ENCODE measurements at places on chromosomes 13 and 19.

- no peak for DNase-seq
These were observed 207.2 kb upstream of the PCDH17 start for GRCh38 chr13:57424379-57424778.

DNA sequence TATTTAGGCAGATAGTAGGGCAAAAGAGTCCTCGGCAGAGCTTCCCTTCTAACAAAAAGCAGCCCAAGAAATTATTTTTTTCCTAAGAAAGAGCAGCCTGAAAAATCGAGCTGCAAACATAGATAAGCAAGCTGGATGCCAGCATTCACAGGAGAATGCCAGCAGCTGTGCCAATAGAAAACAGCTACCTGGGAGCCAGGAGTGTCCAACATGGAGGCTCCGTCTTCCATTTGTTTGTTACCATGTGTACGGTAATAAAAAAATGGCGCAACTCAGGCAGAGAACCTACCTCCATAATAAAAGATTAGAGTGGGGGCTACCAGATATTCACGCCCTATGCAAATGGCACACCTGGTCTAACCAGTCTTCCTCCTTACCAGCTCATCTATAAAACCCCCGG, 77.6 kb upstream of the IPO5 start:
- no peak for DNase-seq

DNA sequence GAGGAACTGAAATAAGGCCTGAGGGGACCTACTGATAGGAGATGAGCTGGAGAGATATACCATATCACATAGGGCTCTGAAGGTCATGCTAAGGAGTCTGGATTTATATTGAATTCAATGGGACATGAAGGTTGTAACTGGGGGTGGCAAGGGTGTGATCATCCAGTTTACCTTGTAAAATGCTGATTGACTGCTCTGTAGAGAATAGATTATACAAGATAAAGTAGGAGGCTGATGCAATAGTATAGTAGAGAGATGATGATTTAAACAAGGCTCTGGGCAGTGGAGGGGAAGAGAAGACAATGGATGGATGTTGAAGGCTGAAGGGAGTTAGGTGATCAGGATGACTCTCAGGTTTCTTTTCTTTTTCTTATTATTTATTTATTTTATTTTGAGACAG, 18.0 kb upstream of the PAN3 start:
- DNase-seq, result no peak

DNA sequence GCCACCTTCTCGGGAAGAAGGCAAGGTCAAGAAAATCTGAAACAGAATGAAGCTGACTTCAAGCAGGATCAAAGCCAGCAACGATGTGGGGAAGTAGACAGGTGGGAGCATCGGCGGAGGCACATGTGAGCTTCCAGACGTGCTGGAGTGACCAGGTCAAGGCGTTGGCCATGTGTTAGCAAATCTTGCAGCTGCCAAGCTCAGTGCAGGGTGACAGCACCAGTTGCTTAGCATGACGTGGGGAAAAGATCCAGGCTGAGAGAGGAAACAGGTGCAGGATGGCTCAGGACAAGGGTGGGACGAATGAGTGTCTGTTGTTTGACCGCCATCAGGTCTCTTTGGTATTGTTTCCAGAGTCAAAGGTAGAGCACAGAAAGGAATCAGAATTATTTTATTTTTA, 92.3 kb downstream of the TNFSF13B start:
- DNase-seq, result no peak

- DNase-seq, result no peak
These were observed 16.6 kb downstream of the RASA3 start for GRCh38 chr13:114115796-114116195.

GRCh38 chr19:45578861-45579260, 5.7 kb downstream of the OPA3 start:
- no peak for DNase-seq

GRCh38 chr13:35256459-35257148, 219.9 kb downstream of the MAB21L1 start:
- no peak for DNase-seq

- DNase-seq, result no peak
These were observed 4.0 kb upstream of the SNRNP70 start for GRCh38 chr19:49081273-49081672.

- no peak for DNase-seq
These were observed 1.1 kb upstream of the ZNF444 start for GRCh38 chr19:56139847-56140582.

DNA sequence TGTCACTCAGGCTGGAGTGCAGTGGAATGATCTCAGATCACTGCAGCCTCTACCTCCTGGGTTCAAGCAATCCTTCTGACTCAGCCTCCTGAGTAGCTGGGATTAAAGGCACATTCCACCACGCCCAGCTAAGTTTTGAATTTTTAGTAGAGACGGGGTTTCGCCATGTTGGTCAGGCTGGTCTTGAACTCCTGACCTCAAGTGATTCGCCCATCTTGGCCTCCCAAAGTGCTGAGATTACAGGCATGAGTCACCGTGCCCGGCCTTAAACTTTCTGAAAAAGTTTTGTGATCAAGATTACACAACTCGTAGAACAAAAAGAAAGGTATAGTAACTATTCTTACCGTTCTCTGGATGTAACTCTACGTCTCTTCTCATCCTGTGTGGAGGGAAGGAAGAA, 21.2 kb downstream of the DNMT1 start:
- no peak for DNase-seq

DNA sequence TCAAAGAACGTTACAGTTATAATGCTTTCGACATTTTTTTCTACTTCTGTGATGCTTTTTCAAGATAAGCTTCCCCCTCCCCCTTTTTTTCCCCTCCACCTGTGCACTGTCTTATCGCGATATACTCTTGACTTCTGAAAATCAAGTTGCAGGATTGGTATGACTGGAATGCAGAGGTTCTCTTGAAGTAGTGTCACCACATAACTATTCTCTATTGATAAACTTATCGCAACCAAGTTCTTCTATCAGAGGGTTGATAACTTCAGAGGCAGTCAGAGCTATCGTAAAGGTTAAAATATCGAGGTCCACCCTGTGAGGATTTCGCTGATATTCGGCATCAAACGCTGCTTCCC, 820 bp downstream of the EID2 start:
- DNase-seq, result no peak

GRCh38 chr19:55079400-55080038, 3.9 kb downstream of the EPS8L1 start:
- DNase-seq, result no peak

- DNase-seq, result no peak
These were observed 1.9 kb upstream of the PEG3 start for GRCh38 chr19:56842412-56842811.

- no peak for DNase-seq
These were observed 1216.0 kb upstream of the PCDH20 start for GRCh38 chr13:62631619-62632018.
